EH (cell line): ENCODE measurements at places on chromosomes 3 and 15.

DNA sequence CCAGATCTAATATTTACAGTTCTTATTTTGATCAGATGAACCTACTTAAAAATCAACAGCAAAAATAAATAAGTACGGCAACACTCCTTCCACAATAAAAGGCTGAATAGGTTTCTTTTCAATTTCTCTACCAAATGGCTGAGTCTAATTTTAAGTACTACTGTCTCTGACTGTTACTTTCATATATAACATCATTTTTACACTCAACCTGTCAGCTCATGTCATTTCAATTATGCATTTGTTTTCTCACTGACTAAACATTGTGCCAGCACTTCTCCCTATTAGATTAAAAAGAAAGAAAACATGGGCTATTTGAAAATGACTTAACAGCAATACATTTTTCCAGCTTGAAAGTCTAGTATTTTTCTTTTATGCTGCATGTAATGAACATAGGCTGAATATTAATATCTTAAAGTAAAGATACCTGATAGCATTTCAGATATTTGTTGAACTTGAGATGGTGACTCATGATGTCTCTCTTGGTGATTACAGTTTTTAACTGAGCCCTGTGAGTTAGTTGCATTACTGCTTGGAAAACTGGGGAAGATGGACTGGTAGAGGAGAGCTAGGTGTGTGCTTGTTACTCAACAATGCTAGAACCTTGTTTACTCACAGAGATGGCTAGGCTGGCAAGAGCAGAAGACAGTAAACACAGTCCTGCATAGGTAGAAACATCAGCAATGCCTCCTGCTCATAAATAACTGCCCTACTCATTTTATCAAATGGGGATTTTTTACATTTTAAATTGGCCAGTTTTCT, 73.9 kb downstream of the PEX5L start:
- no peak for DNase-seq

GRCh38 chr3:4523710-4524698, 30.9 kb downstream of the ITPR1 start:
- peak; percentile 11 for DNase-seq

- no peak for DNase-seq
These were observed 1.0 kb upstream of the MGA start for GRCh38 chr15:41659190-41659589.

GRCh38 chr3:60313951-60314461, 937.2 kb downstream of the FHIT start:
- no peak for DNase-seq

DNA sequence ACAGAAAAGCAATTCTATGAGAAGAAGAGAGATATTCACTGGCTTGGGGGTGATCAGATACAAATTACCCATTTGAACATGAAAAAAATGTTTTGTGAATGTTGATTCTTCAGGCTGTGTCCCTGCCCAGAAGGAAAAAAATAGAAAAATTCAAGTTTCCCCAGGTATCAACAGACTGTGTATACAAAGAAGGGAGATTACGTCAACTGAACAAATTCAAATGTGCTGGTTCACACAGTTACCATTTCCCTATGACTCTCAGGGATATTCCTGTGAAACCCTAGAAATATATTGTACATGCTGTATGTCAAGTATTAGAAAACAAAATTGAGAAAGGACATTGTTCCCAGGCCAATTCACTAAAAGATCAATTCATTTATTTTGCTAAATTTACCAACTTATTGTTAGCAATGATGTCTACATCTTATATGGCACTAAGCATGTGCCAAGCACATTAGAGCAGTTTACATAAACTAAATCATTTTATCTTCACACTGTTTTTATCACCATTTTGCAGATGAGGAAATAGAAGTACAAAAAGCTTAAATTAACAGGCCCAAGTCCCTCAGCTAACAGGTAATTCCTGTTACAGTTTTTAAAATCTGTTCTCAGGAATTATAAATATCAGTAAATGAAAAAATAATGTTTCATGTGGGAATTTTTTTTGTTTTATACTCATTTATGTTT, 306.7 kb upstream of the ROBO2 start:
- DNase-seq, result no peak

DNA sequence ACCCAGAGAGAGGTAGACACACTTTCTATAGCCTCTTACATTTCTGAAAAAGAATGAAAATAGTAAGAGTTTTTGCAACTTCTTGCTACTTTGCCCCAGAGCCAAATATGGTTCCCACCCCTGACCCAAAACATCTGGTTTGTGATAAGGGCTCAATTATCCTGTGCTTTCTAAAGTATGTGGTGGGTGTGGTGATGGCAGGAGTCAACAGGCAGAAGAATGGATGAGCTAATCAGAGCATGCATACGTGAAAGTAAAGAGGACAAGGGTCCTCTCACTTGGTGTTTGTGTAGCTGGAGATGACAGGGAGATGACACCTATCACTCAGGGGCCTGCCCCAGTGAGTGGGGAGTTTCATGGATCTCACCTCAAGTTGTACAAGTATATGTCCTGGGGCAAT, 19.1 kb downstream of the KBTBD8 start:
- DNase-seq, result peak; percentile 6

GRCh38 chr3:15291589-15292541, 40.5 kb downstream of the SH3BP5 start:
- DNase-seq, result no peak

GRCh38 chr3:107240183-107241091, 136.8 kb upstream of the CCDC54 start:
- peak; percentile 84 for DNase-seq

DNA sequence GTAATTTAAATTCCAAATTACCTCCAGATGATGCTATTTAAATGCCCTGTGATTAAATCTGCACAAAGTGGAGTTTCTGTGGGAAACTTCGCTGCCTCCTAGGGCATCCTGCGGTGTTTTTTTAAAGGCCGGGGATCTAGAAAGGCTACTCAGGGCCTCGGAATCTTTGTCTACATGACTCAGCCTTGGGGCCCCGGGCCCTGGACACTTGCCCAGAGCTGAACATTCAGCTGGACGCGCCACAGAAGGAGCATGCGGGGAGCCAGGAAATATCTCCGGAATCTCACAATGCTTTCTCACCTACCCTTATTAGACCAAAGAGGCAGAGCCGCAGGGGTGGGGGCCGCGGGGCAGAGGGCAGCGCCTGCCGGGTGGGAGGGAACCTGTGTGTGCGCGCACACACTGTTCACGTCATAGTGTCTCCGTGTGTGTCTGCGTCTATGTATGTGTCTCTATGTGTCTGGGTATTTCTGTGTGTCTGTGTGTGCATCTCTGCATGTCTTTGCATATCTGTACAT, 145.5 kb upstream of the TPM1 start:
- DNase-seq, result peak; percentile 100

GRCh38 chr3:100516232-100516631, 23.8 kb downstream of the TMEM45A start:
- DNase-seq, result no peak

DNA sequence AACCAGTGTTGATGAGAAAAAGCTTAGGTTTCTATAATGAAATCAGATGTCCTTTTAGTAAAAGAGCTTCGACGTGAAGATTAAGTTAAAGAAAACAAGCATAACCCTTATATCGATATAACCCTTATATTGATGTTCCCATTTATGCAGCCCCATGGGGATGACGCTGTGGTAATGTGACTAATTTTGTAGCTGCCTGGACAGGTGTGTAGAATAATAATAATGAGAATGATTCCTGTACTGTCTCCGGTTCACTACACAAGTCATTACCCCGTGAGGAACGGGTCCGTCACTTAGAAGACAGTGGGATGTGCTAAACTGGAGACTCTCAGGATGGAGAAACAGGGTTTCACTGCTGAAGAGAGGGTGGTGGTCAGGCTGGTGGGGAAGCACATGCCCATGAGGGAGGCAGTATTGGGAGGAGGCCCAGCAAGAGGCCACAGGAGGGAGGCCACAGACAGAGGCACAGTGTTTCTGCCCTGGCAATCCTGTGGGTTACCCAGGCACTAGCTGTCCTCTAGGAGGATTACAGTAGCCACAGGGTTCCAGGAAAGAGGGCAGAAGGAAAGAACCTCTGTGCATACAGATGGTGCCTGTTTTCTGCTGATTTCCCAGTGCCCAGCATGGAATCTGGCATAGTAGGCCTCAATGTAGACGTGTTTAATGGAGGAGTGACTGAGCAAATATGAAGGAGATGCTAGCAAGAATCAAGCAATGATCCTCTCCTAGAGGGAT, 191.1 kb upstream of the TSC22D2 start:
- no peak for DNase-seq

DNA sequence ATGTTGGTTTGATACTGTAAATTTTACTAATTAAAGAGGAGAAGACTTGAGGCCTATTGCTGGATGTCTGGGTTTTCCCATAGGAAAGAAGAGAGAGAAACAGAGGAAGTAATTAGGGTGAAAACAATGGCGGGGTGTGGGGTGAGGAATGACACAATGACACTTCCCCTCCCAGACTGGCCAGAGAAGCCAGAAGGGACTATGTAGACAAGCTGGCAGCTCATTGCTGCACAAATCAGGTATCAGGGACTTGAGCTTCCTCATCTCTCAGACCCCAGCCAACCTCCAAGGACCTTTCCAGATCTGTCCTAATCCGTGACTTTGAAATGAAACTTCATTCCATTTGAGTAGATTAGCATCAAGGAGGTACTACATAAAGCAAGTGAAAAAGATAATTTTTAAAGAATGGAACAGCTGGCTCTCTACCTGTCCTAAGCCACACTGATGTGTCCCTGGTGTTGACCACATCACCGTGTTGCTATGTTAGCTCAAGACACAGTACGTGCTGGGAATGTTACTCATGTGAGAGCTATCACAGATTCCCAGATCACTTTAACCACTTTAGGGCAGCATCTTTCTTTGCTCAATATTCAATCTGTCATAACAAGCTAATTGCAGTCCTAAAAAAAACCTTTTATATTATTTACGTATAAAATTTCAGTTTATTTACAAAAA, 22.2 kb downstream of the TMEM212 start:
- DNase-seq, result peak; percentile 27

GRCh38 chr15:69626095-69627066, 173.8 kb downstream of the RPLP1 start:
- no peak for DNase-seq

GRCh38 chr3:58260733-58261132, 23.1 kb downstream of the ABHD6 start:
- DNase-seq, result peak; percentile 56

DNA sequence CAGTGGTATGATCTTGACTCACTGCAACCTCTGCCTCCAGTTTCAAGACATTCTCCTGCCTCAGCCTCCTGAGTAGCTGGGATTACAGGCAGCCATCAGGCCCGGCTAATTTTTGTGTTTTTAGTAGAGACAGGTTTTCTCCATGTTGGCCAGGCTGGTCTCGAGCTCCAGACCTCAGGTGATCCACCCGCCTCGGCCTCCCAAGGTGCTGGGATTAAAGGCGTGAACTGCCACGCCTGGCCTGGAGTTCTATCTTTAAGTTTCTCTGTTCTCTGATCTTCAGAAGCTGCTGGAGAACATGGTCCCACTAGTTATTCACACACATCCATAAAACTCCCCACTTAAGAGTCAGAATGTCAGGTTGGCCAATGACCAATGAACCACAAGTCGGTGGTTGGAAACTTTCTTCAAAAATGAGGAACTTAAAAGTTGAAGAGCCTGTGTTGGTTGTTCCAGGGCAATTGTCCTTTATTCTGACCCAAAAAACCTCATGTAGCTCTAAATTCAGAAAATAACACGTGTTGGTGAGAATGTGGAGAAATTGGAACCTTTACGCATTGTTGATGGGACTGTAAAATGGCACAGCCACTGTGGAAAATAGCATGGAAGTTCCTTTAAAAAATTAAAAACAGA, 55.9 kb upstream of the PIK3CB start:
- no peak for DNase-seq

- peak; percentile 40 for DNase-seq
These were observed 67.1 kb downstream of the CEMIP start for GRCh38 chr15:80846031-80846815.

DNA sequence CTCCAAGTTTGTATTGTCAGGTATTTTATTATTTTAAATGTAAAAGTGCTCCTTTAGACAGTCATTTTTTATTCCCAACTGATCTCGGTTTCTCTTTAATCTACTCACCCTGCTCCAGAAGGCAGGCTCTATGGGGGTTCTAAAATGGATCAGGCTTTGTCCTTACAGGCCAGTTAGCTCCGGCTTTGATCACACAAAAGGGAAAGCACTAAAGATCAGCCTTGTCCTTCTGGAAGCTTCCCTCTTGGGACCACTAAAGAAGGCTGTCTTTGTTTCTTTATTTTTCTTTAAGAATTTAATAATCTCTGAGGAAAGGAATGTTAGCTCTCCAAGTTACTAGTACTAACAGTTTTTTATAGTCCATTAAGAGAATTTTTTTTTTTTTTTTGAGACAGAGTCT, 560.5 kb upstream of the ZNF717 start:
- DNase-seq, result no peak

DNA sequence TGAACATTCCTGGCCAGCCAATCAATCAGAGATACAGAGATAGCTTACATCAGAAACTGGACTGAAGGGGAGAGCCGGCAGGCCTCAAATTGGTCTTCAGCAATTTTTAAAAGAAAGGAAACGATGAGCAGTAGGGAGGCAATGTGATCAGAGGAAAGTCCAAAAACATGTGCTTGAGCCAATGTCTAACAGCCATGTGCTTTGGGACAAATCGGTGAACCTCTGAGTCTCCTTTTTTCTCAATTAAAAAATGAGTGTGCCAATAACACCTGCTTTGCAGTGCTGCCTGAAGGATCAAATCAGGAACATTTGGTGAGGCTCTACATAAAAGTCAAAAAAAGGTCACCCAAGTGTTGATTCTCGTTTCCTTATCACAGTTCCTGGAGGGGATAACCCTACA, 7.4 kb upstream of the EIF4E3 start:
- DNase-seq, result no peak

DNA sequence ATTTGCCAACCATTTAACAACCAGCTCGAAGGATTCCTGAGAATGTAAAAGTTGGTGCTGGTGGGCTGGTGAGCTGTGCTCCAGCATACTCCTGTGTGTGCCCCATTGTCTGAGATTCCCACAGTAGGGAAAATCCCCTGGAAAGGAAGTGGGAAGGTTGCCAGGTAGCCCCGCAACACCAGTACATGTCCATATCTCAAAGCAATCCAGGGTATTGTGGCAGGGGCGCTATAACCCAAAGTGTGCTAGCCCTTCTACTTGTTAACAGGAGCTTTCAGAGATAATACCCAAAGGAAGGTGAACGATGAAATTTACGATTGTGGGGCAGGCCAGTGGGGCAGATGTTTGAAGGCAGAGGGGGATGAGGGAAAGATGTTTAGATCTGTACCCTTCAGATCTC, 42.7 kb upstream of the SYNM start:
- no peak for DNase-seq

GRCh38 chr15:71329041-71329440, 213.8 kb downstream of the THSD4 start:
- DNase-seq, result peak; percentile 51

GRCh38 chr15:78389738-78390137, 48.3 kb upstream of the IREB2 start:
- DNase-seq, result peak; percentile 32

- no peak for DNase-seq
These were observed 4.1 kb downstream of the FOXP1 start for GRCh38 chr3:71579326-71579934.

GRCh38 chr15:100715571-100716455, 113.4 kb downstream of the ASB7 start:
- no peak for DNase-seq
